Chondrocyte (in vitro differentiated cells): ENCODE measurements at places on chromosomes 1 and 21.

GRCh38 chr21:29265690-29266479 is 32.8 kb upstream of the BACH1 start:
- H3K27ac ChIP-seq: no peak overlapping the region
- H3K27me3 ChIP-seq: no peaks in the 10 kb centered on the region

- no peak overlapping the region for H3K27ac ChIP-seq
- H3K4me3 ChIP-seq: peak overlapping the region; percentile 98
- no peaks in the 10 kb centered on the region for H3K27me3 ChIP-seq
- peaks cover 18% of the 10 kb centered on the region for H3K4me1 ChIP-seq
- DNase-seq: no peak
Observed at GRCh38 chr1:174160603-174161002, 1.3 kb downstream of the RABGAP1L start.

- H3K27me3 ChIP-seq: no peaks in the 10 kb centered on the region
- no peak overlapping the region for H3K27ac ChIP-seq
- no peak for DNase-seq
- H3K4me1 ChIP-seq: no peaks in the 10 kb centered on the region
Observed at GRCh38 chr1:186303911-186304310, 71.1 kb downstream of the TPR start.

GRCh38 chr1:46533179-46533864 is 18.1 kb downstream of the KNCN start:
- H3K27ac ChIP-seq: no peak overlapping the region
- peaks cover 3% of the 10 kb centered on the region for H3K4me1 ChIP-seq
- no peak for DNase-seq

- DNase-seq: no peak
- H3K4me1 ChIP-seq: peaks cover 48% of the 10 kb centered on the region
- H3K27me3 ChIP-seq: peaks cover 23% of the 10 kb centered on the region
- H3K36me3 ChIP-seq: no peaks in the 10 kb centered on the region
- no peak overlapping the region for H3K4me3 ChIP-seq
Observed at GRCh38 chr1:160114085-160114484, 1.5 kb upstream of the ATP1A2 start.

DNA sequence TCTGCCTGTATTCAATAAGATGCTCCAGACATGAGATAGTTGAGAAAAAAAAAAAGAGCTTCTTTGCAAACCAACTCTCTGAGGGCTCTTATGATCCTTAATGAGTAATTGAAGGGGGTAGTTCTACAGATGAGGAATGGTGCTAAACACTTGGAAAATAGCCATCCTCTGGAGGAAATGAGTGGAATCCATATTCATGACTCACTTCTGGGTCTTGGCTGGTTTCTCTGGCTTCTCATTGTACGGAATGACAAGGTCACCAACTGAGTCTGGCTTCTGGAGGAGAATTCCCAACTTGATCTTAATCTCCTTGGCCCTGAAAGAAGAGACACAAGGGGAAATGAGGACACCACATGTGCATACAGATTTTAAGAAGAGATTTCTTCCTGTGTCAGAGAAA is 34.7 kb downstream of the RGS5 start:
- peaks cover 91% of the 10 kb centered on the region for H3K4me1 ChIP-seq
- peak overlapping the region; percentile 84 for H3K27ac ChIP-seq
- no peak for DNase-seq
- H3K36me3 ChIP-seq: peaks cover 4% of the 10 kb centered on the region
- H3K27me3 ChIP-seq: no peaks in the 10 kb centered on the region
- no peak overlapping the region for H3K4me3 ChIP-seq

GRCh38 chr1:40352126-40352525 is 21.4 kb upstream of the SMAP2 start:
- no peaks in the 10 kb centered on the region for H3K4me1 ChIP-seq
- DNase-seq: no peak
- peaks cover 2% of the 10 kb centered on the region for H3K36me3 ChIP-seq
- H3K4me3 ChIP-seq: no peak overlapping the region

GRCh38 chr1:7770669-7770996 is 463 bp upstream of the VAMP3 start:
- H3K4me3 ChIP-seq: peak overlapping the region; percentile 81
- DNase-seq: no peak
- peaks cover 25% of the 10 kb centered on the region for H3K4me1 ChIP-seq
- peaks cover 8% of the 10 kb centered on the region for H3K36me3 ChIP-seq
- no peaks in the 10 kb centered on the region for H3K27me3 ChIP-seq

- H3K27me3 ChIP-seq: no peaks in the 10 kb centered on the region
- peaks cover 10% of the 10 kb centered on the region for H3K4me1 ChIP-seq
- no peak overlapping the region for H3K4me3 ChIP-seq
Observed at GRCh38 chr1:84669831-84670230, 20.4 kb downstream of the SSX2IP start.

DNA sequence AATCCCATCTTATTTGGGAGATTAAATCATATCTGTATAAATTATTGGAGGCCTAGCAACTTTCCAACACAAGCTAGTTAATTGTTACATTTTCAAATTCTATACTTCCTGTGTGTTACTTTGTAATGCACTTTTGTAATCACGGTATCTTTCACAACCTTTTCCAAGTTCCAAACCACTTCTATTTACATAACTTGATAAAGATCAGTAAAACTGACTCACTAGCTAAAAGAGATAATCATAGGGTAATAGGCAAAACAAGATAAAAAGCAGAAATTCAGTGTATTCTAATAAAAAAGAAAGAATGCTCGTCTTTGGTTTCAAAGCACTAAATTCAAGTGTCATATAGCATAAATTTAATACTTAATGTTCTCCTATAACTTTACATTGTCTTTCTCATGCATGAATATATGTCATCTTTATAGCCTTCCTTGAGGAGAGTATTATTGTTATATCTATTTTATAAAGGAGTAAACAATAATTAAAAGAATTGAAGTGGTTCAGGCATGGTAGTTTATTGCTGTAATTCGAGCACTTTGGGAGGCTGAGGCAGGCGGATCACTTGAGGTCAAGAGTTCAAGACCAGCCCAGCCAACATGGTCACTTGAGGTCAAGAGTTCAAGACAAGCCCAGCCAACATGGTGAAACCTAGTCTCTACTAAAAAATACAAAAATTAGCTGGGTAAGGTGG is 66.4 kb downstream of the RGS13 start:
- H3K4me1 ChIP-seq: peaks cover 30% of the 10 kb centered on the region
- DNase-seq: no peak
- H3K4me3 ChIP-seq: no peak overlapping the region
- no peaks in the 10 kb centered on the region for H3K36me3 ChIP-seq
